ENCODE measurements at places on chromosomes 16 and 17. TPM values are rescaled to one million over a fixed set of nuclear protein-coding genes. Genes with fewer than 3 reads are reported as not detected.

- no peaks in the 10 kb centered on the region for H3K36me3 ChIP-seq
- no peak for DNase-seq
- no peak overlapping the region for H3K27ac ChIP-seq
Observed at GRCh38 chr16:23145186-23145585, 4.1 kb downstream of the USP31 start.

GRCh38 chr17:80922580-80923160 is 69.0 kb upstream of the CHMP6 start:
- H3K4me3 ChIP-seq, result no peak overlapping the region
- no peaks in the 10 kb centered on the region for H3K4me1 ChIP-seq
- no peak overlapping the region for H3K27ac ChIP-seq
- H3K27me3 ChIP-seq, result no peaks in the 10 kb centered on the region
- DNase-seq, result no peak

DNA sequence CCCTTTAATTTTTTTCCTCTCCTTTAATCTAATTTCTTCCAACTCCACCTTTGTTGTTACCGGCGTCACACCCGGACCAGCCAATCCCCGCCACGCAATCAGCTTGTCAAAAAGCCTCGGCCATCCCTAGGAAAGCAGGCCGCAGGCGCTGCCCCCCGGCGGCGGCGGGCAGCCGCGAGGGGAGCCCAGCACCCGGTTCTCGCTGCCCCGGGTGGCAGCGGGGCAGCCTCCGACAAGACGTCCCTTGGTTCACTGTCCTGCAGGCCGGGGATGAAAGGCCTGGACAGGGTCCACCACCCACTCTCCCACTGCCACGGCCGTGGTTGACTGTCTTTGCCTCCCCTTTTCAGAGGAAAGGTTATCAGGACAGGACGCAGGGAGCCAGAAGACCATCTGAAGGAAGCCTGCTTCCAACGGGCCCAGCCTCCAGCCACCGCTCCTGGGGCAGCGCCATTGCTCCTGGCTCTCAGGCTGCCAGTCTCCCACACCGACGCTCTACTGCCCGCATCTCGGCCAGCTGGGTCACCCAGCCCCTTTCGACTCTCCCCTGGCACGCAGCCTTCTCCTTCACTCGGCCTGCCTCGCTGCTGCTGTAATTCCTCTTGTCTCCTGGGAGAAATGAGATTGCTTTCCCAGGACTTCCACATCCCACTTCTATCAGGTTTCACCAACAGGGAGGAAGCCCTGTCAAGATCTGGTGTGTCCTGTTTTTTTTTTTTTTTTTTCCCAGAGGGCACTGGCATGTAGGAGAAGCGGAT is 2.8 kb upstream of the UBTF start:
- peak overlapping the region; percentile 81 for H3K27ac ChIP-seq
- DNase-seq, result peak; percentile 68
- peaks cover 28% of the 10 kb centered on the region for H3K4me1 ChIP-seq
- H3K27me3 ChIP-seq, result no peaks in the 10 kb centered on the region
- no peaks in the 10 kb centered on the region for H3K36me3 ChIP-seq

- peaks cover 25% of the 10 kb centered on the region for H3K4me1 ChIP-seq
- peak overlapping the region; percentile 53 for H3K4me3 ChIP-seq
- H3K36me3 ChIP-seq, result no peaks in the 10 kb centered on the region
- no peak for DNase-seq
- H3K27ac ChIP-seq, result no peak overlapping the region
- H3K27me3 ChIP-seq, result peaks cover 3% of the 10 kb centered on the region
Observed at GRCh38 chr17:42743595-42744282, 1.1 kb downstream of the EZH1 start.

DNA sequence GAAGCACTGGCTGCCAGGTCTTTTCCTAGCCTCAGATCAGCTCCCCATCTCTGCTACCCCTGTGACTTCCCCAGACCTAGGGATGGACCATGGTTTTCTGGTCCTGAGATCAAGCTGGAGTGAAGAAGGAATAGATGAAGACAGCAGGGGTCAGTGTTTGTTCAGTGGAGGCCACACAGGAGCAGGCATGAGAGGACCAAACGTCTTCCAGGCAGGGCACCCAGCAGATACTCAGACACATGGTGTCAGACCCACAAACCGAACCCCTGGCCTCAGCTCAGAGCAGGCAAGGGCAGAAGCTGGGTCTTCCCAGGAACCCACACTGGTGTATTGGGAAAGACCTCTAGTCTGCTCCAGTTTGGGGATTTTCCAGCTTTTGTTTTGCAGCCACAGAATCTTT is 189.7 kb downstream of the IRX5 start:
- H3K4me1 ChIP-seq, result no peaks in the 10 kb centered on the region
- H3K36me3 ChIP-seq, result no peaks in the 10 kb centered on the region
- H3K27me3 ChIP-seq, result no peaks in the 10 kb centered on the region
- no peak overlapping the region for H3K27ac ChIP-seq
- no peak for DNase-seq

- no peak overlapping the region for H3K4me3 ChIP-seq
- peak overlapping the region; percentile 71 for H3K27ac ChIP-seq
- H3K4me1 ChIP-seq, result peaks cover 22% of the 10 kb centered on the region
- no peaks in the 10 kb centered on the region for H3K27me3 ChIP-seq
- no peak for DNase-seq
Observed at GRCh38 chr17:28953444-28954118, 2.3 kb upstream of the PHF12 start.

GRCh38 chr17:44221084-44221861 is 1.8 kb upstream of the UBTF start:
- H3K4me3 ChIP-seq, result peak overlapping the region; percentile 60
- H3K36me3 ChIP-seq, result peaks cover 7% of the 10 kb centered on the region
- peaks cover 39% of the 10 kb centered on the region for H3K4me1 ChIP-seq
- peak; percentile 63 for DNase-seq

GRCh38 chr17:58631523-58632323 is 60.1 kb downstream of the TEX14 start:
- no peaks in the 10 kb centered on the region for H3K36me3 ChIP-seq
- peak overlapping the region; percentile 33 for H3K4me3 ChIP-seq
- DNase-seq, result peak; percentile 96

DNA sequence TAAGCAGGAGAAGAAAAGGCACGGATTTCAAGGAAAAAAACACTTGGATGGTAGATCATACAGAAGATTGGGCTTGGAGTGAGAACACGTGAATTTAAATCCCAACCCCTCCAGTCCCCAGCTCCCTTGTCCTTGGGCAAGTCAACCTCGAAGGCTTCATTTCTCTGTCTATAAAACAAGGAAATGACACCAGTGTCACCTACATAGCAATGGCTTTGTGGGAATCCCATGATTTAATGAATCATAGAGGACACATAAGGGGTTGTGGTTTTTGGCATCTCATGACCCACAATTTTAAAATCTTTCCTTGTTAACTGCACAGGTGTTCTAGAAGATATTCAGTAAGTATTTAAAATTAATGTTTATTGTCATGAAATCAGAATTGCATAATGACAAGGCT is 8.2 kb upstream of the CCL2 start:
- no peak overlapping the region for H3K4me3 ChIP-seq
- H3K4me1 ChIP-seq, result peaks cover 11% of the 10 kb centered on the region
- no peaks in the 10 kb centered on the region for H3K36me3 ChIP-seq
- no peak overlapping the region for H3K27ac ChIP-seq

DNA sequence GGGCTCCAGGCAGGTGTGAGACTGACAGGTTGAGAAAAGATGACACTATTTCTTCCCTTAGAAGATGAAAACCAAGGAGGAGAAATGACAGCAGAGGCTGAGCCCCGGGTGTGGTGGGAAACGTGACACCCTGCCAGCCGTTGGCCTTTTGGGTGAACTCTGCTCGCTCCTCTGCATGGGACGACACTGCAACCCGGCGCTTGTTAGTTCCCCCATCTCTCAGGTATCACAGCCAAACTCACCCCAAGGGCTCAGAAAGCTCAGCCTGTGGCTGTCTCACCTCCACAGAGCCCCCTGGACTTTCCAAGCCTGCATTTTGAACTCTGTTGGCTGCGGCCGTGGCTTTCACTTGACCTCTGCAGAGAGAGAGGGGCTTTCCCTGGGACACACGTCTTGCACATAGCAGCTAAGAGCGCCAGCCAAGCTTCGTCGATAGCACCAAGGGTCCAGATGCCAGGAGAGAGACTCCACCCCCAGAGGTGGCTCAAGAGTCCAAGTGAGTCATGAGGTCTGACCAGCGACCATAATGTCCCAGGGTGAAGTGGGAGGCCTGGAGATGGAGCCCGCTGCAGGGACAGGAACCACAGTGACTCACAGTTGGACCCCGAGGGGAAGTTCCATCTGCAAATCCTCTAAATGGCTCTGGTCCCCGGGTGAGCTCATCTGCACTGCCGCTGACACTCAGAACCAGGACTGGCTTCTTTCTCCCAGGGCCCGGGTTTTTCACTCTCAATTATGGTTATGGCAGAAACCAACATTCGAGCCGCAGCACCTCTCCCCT is 301.9 kb downstream of the SOX9 start:
- H3K27me3 ChIP-seq, result no peaks in the 10 kb centered on the region
- H3K4me1 ChIP-seq, result no peaks in the 10 kb centered on the region
- no peak overlapping the region for H3K4me3 ChIP-seq
- peak; percentile 18 for DNase-seq

GJD3 gene
- total RNA-seq, result not detected

CEMP1 gene
- total RNA-seq, result 0.28 TPM

WRAP53 gene
- total RNA-seq, result 12.0 TPM

SLFN13 gene
- 129 TPM for total RNA-seq

HOXB13 gene
- not detected for total RNA-seq
